ENCODE measurements at places on chromosomes 11 and 22. TPM values are rescaled to one million over a fixed set of nuclear protein-coding genes. Genes with fewer than 3 reads are reported as not detected.

GRCh38 chr11:119932828-119933562 lies 204.0 kb upstream of the NECTIN1 start:
- no peak for DNase-seq

- DNase-seq, result no peak
These were observed 53.8 kb downstream of the SIK3 start for GRCh38 chr11:117044287-117045035.

Gene OR4X1
- total RNA-seq, result not detected

GRCh38 chr11:134847083-134847715 lies 435.2 kb upstream of the B3GAT1 start:
- no peak for DNase-seq

Gene HYLS1
- total RNA-seq, result 9.3 TPM

Gene NFAM1
- total RNA-seq, result not detected

Gene MN1
- total RNA-seq, result 2.1 TPM

DNA sequence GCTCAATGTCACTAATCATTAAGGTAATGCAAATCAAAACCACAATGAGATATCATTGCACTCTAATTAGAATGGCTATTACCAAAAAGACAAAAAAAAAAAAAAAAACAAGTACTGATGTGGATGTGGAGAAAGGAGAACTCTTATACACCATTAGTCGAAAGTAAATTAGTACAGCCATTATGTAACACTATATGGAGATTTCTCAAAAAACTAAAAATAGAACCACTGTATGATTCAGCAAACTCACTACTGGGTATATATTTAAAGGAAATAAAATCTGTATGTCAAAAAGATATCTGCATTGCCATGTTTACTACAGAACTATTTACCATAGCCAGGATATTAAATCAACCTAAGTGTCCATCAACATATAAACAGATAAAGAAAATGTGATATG lies 265.4 kb upstream of the ARHGAP20 start:
- no peak for DNase-seq

- DNase-seq, result no peak
These were observed 1.8 kb downstream of the PGGHG start for GRCh38 chr11:290621-291231.

Gene CEP164
- total RNA-seq, result 20.0 TPM

GRCh38 chr11:32987851-32988250 lies 27.8 kb upstream of the DEPDC7 start:
- DNase-seq, result no peak

Gene BATF2
- total RNA-seq, result 0.35 TPM

GRCh38 chr11:46445920-46446771 lies 54.6 kb upstream of the CHRM4 start:
- no peak for DNase-seq

GRCh38 chr22:41204066-41204465 lies 1.0 kb upstream of the L3MBTL2 start:
- DNase-seq, result no peak

Gene TSKU
- 23.4 TPM for total RNA-seq

Gene TPBGL
- not detected for total RNA-seq

GRCh38 chr11:26761361-26761809 lies 39.5 kb upstream of the SLC5A12 start:
- no peak for DNase-seq

- DNase-seq, result no peak
These were observed 33.9 kb downstream of the ALX4 start for GRCh38 chr11:44275961-44276550.

Gene OR51F1
- not detected for total RNA-seq

- DNase-seq, result no peak
These were observed 31.7 kb upstream of the GCAT start for GRCh38 chr22:37775785-37776638.

DNA sequence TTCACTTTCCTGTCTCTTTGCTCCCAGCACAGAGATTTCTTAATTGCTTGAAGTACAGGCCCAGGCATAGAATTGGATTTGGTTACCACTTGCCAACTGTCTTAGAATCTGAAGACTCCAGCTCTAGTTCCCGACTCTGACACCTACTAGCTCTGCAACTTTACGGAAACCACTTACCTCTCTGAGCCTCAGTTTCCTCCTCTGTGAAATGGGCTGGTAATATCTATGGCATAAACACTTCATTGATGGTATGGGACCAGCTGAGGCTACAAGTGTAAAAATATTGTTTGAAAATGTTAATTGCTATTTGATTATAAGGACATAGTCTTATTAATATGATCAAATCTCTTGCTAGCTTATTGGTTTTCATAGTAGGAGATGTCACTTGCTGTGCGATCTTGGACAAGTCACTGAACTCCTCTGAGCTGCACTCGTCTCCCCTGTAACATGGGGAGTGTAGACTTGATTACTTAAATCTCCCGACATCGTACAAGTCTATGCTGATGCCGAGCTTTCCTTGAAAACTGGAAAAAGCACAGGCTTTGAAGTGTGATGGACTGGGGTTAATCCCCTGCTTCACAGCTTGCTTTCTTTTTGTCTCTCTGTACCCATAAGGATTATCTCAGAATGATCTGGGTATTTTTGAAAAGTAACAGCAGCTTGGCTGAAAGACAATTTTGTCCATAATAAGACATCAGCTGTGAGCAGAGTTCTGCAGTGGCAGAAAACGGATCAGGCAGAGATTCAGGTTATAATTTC lies 11.8 kb upstream of the E2F8 start:
- no peak for DNase-seq

- no peak for DNase-seq
These were observed 6.2 kb upstream of the FTH1 start for GRCh38 chr11:61973476-61974162.

- no peak for DNase-seq
These were observed 116.8 kb upstream of the GRAMD1B start for GRCh38 chr11:123313262-123313661.

GRCh38 chr11:74487875-74488274 lies 5.6 kb downstream of the LIPT2 start:
- no peak for DNase-seq

DNA sequence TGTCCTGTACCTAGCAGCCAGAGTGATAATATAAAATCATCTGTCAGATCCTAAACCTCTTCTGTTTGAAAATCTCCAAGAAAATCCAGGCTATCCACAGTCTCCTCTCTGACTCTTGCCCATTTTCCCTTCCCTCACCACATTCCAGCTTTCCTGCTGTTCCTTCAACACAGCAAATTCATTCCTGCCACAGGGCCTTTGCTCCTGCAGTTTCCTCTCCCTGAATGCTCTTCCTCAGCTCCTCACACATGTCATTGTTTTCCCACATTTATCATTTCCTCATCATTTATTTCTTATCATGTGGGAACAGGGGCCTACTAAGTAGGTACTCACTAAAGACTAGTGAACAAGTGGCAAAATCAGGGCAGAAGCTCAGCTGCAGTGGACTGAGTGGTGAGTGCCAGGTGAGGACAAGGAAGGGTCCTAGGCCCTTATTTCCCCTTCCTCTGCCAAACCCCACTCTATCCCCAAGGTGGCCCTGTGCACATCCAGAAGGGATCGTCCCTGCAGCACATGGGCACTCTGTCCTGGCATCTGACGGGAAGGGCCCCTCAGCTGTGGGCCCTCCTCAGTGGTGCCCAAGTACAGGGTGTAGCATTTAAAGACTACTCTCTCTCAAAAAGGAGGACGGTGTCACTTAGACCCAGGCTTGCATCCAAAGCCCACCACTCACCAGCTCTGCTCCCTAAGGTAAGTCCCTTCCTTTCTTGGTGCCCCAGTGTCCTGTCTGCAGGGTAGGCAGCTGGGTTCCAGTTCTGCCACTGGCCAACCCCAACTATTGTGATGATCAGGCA lies 2.0 kb downstream of the LRRC32 start:
- DNase-seq, result no peak

Gene IL18
- total RNA-seq, result 31.3 TPM

- DNase-seq, result no peak
These were observed 93.9 kb downstream of the TECTA start for GRCh38 chr11:121194731-121195596.

- DNase-seq, result no peak
These were observed 31.2 kb upstream of the SMIM35 start for GRCh38 chr11:118117790-118118601.

DNA sequence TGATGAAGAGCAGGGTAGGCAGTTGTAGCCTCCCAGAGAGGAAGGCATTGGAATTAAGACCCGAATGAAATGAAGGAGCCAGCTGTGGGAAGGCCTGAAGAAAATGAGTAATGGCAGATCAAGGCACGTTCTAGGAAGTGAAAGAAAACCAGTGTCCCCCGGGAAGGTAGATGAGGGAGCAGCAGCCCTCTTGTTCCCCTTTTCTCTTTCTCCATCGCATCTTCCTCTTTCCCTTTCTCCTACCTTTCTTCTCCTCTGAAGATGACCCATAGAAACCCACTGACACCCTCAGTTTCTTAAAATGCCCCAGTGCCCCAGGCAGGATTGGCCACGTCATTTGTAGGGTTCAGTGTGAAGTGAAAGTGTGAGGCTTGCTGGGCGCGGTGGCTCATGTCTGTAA lies 172.6 kb upstream of the SEZ6L start:
- no peak for DNase-seq

DNA sequence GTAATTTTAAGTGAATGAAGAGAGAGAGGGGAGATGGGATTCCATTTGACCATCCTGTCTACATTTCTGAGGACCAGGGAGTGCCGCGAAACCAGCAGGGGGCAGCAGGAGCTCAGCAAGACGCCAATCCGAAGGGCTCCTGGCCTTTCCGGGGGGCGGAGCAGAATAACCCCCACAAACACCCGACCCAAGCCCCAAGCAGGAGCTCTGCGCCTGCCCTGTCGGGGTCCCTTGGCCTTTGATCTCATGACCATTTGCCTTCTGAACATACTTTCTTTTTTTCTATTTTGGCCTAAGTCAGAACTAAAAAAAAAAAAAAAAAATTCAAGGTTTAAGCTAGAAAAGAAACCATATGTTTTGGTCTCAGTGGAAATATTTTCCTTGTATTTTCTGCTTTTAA lies 21.9 kb upstream of the SCN2B start:
- no peak for DNase-seq

Gene RBMXL2
- 0.14 TPM for total RNA-seq

DNA sequence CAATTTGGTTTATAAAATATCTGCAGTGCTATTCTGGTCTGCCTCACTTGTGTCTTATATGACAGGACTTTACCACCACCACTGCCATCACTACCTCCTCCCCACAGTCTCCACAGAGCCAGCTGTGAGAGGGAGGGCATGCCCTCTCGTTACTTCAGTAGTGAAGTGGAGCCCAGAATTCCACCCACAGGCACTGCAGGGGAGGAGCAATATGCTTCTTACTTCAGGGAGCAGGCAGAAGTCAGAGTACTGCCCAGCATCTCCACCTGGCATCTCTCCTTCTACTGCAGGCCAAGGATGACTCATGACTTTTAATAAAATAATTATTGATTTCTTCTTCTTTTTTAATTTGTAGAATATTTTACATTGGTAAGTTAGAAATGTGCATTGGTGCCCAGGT lies 255.5 kb downstream of the DYNC2H1 start:
- no peak for DNase-seq

Gene P2RY6
- total RNA-seq, result 4.0 TPM

DNA sequence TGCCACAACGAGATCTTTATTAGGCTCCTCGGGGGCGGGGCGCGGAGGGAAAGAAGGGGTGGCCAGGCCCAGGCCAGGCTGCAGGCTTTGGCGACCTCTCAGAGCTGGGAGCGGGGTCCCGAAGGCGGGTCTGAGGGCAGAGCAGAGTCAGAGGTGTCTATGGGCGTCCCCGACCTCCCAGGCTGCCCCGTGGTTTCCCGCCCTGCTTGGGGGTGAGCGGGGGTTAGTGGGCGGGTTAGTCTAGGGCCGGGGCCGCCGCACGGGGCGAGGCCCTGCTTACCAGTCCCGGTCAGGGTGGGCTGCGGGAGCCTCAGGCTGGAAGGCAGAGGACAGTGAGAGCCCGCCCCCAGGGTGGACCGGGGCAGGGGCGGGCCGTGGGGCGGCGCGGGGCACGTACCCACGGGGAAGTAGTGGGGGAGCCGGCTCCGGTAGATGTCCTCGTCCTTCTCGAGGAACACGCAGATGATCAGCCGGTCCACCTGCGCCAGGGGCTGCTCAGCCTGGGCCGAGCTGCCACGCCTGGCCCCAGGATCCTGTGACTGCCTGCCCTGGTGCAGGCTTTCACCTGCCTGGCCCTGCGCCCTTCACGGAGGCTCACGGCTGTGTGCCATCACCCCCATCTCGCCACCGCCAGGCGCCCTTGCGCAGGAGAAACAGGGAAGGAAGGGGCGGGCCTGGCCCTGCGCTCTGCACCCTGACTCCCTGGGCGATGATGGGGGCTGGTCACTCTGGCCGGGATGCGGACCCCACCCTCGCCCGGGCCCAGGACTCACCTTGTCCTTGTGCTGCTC lies 12.5 kb downstream of the OTUB1 start:
- DNase-seq, result no peak

Gene SLC22A6
- total RNA-seq, result not detected

Gene TP53AIP1
- not detected for total RNA-seq

GRCh38 chr11:111741751-111742150 lies 24.4 kb downstream of the PPP2R1B start:
- no peak for DNase-seq

Gene DEFB108B
- not detected for total RNA-seq

Gene FBXO7
- total RNA-seq, result 91.0 TPM

- DNase-seq, result no peak
These were observed 1079.7 kb downstream of the TBC1D22A start for GRCh38 chr22:47842119-47842518.

Gene ZNF280A
- not detected for total RNA-seq

DNA sequence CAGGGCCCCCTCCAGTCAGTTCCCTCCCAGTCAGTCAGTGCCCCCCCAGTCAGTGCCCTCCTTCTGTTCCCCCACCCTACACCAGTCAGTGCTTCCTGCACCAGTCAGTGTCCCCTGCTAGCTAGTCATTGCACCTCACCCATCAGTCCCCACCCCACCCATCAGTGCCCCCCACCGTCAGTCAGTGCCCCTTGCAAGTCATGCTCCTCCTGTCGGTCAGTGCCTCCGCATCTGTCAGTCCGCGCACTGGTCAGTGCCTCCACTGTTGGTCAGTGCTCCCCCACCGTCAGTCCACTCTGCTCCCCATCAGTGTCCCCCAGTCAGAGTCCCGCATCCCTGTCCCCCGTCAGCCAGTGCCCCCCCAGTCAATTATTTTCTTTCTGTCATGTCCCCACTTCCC lies 3.3 kb downstream of the PPP6R2 start:
- no peak for DNase-seq

GRCh38 chr11:15108592-15109130 lies 6.1 kb upstream of the INSC start:
- DNase-seq, result no peak

- no peak for DNase-seq
These were observed 309.6 kb downstream of the METTL15 start for GRCh38 chr11:28417601-28418323.

- no peak for DNase-seq
These were observed 21.1 kb downstream of the SIK3 start for GRCh38 chr11:117076941-117077691.

Data from epithelial cell of proximal tubule (primary cell).